Pancreas (tissue), 10 donors: ENCODE measurements at places on chromosomes 4 and X. TPM values are rescaled to one million over a fixed set of nuclear protein-coding genes. Genes with fewer than 3 reads are reported as not detected.

DNA sequence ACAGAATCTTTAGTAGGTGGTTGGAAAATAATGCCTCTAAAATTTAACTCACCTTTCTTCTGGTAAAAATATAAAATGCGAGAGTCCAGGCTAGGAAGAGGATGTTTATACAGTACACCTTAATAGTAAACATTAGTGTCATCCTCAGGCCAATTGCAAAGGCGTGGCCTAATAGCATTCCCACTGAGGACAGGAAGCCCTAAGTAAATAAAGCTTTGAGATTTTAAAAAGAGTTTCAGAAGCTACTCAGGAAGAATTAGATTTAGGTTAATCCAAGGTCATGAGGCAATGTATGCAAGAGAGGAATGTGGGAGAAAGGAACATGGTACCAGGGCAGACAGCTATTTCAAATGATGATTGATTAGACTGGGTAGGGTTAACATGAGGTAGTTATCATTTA, 49.5 kb downstream of the RPGR start:
- no peak for DNase-seq

- no peak for DNase-seq
Observed at GRCh38 chrX:101395789-101396188, 5.0 kb downstream of the RPL36A start.

- no peak for DNase-seq
Observed at GRCh38 chr4:99841129-99841528, 24.5 kb downstream of the DAPP1 start.

DNA sequence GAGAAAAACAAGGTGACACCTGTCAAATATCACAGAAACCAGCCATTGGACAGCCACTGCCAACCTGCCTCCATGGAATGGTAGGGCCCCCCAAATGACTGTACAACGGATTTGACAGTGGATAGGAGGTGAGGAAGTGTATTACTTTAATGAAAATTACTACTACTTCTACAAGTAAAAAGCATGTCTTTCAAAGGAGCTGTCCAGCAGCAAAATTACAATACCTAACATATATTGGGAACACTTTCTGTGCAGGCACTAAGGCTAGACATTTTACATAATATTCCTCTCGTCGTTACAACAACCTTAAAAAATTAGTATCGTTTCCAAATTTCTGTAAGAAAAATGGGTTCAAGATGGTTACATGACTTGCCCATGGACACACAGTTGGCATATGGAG, 14.9 kb downstream of the PPP3CA start:
- no peak for DNase-seq

Gene BCOR
- 11.7 TPM for total RNA-seq

DNA sequence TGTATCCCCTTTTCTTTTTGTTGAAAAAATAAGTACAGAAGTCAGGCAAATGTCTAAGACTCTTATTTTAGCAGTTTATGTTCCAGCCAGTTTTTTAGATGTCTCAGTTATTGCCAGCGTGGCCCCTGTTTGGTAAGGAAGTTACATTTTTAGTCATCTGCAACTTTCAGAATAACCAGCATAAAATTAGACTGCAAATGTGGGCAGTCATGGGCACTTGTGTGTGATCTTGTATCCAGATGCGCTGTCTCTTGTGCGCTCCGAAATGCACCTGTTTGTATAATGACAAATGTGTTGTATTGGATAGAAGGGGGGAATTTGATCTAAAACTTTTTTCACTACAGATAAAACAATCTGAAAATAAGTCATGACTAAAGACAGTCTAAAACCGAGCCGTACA, 44.3 kb upstream of the CLCN4 start:
- DNase-seq = no peak

DNA sequence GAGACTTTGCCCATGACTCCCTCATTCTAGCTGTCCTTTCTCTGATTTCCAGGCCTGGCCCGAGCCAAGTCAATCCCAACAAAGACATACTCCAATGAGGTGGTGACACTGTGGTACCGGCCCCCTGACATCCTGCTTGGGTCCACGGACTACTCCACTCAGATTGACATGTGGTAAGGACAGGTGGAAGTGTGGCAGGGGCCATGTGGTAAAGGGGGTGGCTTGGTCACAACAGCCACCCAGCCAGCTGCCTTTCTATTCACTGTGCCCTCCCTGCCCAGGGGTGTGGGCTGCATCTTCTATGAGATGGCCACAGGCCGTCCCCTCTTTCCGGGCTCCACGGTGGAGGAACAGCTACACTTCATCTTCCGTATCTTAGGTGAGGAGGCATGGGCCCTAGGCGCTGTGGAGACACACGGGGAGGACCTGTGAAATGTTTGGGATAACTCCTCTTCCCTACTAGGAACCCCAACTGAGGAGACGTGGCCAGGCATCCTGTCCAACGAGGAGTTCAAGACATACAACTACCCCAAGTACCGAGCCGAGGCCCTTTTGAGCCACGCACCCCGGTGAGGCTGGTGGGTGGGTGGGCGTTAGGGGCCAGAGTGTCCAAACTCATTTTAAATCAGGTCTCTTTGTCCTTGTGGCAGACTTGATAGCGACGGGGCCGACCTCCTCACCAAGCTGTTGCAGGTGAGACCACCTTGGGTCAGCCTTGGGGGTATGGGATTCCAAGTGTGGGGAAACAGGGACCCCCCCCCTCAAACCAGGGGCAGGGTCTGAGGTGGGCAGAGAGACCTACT, 6.1 kb upstream of the USP11 start:
- DNase-seq = no peak

DNA sequence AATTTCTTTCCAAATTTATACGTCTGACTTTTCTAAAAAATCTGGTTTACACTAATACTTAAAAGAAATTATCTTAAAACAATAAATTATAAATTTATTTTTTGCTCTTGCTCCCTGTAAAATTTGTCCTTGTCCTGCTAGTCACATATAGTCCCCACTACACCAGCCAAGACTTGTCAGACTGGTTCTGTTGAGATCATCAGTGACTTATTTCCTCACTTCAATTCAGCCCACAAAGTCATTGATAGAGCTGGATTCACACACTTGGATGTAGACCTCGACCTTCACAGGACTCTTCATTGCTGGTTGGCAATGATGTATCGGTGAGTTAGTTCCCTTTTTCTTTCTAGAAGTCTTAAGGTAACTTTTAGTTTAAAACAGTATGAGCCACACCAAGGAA, at the start of gene TMPRSS11E:
TSS of gene TMPRSS11E (plus strand) at position 263 of the 400 bp plus-strand sequence. CDS start at position 313, 50 bp downstream.
- no peak for DNase-seq
